Sigmoid colon (tissue), 7 donors: ENCODE measurements at places on chromosomes 12 and 14. TPM values are rescaled to one million over a fixed set of nuclear protein-coding genes. Genes with fewer than 3 reads are reported as not detected.

The KLHL33 gene
- 1.4 TPM for total RNA-seq

- DNase-seq, result no peak
Measured at GRCh38 chr12:15244341-15244740, 23.1 kb upstream of the RERG start.

- DNase-seq, result no peak
Measured at GRCh38 chr14:75820761-75821160, 159.7 kb downstream of the TTLL5 start.

DNA sequence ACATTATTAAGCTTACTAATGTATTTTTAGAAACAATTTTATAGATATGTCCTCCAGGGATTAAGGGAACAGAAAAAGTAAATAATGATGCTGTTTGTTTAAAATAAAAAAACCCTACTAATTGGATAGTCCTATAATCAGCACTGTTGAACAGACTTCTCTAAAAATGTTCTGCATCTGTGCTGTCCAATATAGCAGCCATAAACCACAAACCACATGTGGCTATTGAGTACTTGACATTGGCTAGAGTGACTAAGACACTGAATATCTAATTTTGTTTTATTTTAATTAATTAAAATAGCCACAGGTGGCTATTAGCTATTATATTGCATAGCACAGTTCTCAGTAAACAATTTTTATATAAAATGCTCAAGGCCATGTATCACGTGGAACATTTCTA is 210.4 kb downstream of the DPY19L2 start:
- no peak for DNase-seq

GRCh38 chr14:103091883-103092222 is 2.7 kb upstream of the EXOC3L4 start:
- no peak for DNase-seq

DNA sequence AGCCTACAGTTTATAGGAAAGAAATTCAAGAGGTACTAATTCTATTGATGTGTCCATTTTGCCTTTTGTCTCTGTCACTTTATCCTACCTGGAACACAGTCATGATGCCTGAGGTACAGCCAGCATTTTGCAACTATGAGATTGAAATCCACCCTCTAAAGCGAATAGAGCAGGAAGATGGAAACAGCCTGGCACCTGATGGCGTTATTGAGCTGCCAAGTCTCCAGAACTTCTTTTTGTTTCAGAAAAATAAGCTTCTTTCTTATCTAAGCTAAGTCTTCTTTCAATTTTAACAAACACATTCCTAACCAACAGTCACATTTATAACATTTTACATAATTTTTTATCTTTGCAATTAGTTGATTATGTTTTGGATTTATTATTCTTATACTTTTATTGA is 182.1 kb downstream of the PAWR start:
- DNase-seq, result no peak
